ENCODE measurements at places on chromosomes 7 and 10. TPM values are rescaled to one million over a fixed set of nuclear protein-coding genes. Genes with fewer than 3 reads are reported as not detected.

OR2A14 gene
- total RNA-seq, result not detected

NFKB2 gene
- total RNA-seq, result 21.8 TPM

GRCh38 chr10:77641344-77641743, 3.7 kb upstream of the KCNMA1 start:
- DNase-seq, result no peak

DNA sequence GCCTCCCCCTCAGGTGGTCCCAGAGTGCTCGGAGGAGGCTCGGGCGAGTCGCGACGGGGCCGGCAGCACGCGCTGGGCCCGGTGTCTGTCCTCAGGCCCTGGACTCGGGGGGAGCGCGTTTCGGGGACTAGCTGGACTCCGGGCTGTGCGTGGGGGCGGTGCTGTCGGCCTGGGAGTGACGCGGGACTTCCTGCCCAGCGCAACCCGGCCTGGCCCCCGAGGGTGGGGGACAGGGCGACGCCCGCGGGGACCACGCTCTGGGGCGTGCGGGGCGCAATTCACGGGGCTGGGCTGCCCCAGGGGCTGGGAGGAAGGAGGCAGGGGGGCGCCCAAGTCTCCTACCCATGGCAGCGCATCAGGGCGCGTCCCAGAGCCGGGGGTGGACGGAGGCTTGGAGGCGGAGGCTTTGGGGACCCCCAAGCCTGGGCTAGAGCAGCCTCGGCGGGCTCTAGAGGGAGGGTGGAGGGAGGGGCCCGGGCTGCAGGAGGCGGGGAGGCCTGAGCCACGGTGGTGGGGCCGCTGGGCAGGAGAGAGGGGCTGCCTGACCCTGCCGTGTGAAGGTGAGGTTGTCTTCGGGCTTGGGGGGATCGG, 2.3 kb upstream of the VENTX start:
- DNase-seq, result no peak

- peak; percentile 20 for DNase-seq
These were observed 6.0 kb upstream of the MKLN1 start for GRCh38 chr7:131321656-131322055.

DNA sequence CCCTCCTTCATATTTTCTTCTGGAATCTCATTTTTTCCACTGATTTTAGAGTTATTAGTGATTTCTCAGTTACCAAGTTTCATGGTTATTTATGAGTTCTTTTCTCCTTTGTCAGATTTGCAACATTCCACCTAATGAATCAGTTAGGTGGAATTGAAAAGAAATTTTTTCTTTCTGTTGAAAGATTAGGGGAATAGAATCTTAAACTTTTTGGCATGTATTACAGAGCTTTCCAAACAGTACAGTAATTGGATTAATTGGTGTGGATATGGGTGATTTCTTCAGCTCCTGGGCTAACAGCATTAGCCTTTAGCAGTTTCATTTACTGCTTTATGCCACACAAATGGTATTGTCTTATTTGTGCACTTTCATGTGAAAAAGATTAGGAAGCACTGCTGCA, 17.0 kb downstream of the STAM start:
- DNase-seq, result no peak
